DND-41 (cell line): ENCODE measurements at places on chromosomes 2 and 18.

DNA sequence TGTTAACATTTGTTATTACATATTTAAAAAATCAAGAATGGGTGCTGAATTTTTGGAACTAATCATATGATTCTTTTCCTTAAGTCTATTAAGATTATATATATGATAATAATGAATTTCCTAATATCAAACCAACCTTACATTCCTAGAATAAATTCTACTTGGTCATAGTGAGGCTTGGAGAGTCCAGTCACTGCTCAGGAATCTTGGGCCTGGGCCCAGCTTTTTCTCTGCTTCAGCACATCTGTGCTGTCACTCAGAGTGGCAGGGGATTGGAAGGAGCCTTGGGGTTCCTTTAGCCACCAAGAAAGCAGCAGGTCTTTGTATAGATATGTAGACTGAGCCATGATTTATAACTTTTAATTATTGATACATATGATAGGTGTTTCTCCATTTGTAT is 19.9 kb upstream of the ZAP70 start:
- DNase-seq: no peak

GRCh38 chr2:176692533-176692932 is 423.3 kb downstream of the MTX2 start:
- no peak for DNase-seq

DNA sequence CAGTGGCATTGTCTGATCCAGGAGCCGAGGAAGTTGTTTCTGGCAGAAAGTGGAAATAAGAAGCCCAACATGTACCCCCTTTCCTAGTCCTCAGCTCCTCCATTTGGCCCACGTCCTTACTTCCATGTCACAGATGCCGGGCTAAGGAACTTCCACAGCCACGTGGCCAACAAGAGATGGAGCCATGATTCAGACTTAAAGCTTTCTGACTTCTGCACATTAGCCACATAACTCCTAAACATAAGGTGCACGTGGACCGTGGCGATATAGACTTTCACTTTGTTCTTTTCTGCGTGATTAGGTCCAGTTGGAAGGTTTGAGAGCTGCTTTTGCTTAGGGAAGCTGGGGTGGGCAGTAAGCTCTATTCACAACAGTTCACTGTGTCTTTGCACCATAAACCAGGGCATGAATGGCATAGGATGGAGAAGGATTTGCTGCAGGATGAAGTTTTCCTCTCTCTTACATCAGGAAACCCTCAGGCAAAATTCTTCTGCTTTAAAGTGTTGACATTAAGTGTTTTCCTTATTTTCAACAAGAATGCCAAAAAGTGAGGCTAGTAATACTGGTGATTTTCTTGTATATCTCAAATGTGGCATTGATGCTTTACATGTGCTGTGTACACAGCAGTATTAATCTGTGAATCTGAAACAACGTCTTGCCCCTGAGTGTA is 61.2 kb upstream of the RBM44 start:
- DNase-seq: no peak

- DNase-seq: peak; percentile 5
Observed at GRCh38 chr2:153163055-153163454, 315.5 kb downstream of the RPRM start.

GRCh38 chr2:239831001-239831731 is 194.0 kb downstream of the NDUFA10 start:
- DNase-seq: no peak

DNA sequence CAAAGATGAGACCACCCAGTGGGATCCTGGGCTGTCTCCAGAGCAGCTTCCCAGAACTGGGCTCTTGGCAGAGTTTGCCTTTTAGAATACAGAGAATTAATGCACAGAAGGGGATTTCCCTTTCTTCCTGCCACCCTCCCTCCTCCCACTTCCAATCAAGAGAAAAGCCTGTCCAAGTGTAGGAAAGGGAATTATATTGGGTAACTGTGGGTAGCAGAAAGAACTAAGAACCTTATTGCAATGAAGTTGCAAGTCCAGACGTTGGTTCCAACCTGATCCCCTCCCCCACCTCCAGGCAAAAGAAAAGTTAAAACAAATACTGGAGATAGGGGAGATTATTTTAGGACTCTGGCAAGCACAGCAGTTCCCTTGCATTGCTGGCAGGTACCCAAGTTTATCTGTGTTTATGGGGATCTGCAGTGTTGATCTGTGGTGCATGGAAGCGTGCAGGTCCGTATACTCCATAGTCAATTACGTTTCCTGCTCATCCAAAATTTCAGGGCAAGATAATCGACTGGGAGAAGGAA is 114.3 kb downstream of the PRKCE start:
- DNase-seq: no peak

DNA sequence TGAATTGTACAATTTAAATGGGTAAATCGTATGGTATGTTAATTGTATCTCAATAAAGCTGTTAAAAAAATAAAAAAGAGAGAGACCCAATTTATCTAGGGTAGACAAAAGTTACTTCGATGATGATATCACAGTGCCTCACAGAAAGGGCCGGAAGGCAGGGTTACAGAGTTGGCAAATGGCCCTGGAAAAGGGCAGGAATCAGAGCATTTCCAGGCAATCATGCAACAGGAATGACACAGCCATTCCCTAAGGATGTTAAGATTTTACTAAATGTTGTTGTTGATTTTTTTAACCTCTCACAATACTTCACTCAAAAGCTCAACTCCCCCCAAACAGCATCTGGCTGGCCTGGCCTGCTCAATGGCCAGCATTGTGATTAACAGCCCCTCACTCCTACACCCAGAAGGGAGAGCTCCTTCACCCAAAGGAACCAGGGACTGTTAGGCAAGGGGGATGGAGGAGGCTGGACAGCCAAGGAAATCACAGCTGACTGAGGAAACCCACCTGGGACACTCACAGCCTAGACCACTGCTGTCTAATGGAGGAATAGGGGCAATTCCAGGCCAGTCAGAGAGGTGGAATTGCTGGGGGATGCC is 7.7 kb upstream of the SP100 start:
- DNase-seq: no peak

DNA sequence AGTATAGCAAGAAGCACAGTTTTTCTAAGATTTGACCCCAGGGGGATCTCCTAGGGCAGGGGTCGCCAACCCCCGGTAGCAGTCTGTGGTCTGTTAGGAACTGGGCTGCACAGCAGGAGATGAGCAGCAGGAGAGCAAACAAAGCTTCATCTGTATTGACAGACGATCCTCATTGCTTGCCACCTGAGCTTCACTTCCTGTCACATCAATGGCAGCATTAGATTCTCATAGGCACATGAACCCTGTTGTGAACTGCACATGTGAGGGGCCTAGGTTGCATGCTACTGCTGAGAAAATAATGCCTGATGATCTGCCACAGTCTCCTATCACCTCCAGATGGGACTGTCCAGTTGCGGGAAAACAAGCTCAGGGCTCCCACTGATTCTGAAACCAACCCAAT is 136.2 kb downstream of the RGPD3 start:
- DNase-seq: peak; percentile 64

- DNase-seq: no peak
Observed at GRCh38 chr2:41199334-41199733, 747.4 kb upstream of the SLC8A1 start.

DNA sequence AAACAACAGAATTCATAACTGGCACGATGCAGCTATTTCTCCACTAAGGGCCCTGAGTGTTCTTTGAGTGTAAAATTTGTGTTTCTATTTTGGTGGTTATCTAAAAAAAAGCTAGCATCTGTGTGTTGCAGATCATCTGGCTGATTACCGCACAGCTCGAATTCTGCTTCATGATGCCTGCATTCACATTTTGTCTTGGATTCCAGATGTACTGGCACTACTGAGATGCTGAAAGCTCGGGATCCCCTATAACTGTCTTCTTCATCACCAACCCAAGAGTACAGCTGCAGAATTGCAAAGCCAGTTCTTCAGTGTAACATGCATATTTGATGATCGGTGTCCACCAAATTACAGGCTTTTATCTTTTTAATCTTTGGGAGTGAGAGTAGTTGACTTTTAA is 51.6 kb upstream of the ZNF532 start:
- no peak for DNase-seq

DNA sequence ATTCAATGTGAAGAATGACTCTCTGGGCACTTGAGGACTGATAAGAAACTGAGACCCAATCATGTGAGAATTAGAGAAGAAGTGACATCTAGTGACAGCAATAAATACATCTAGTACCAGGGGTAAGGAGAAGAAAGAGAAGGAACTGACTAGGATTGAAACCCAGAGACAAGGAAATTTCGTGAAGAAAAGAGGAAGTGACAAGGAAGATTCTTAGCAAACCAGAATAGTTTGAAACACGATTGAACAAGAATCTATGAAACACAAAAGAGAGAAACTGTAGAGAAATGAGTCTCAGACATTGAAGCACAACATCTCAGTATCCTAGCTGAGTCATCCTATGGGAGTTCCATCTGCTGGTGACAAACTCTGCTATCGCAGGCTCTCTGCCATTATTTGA is 571.9 kb upstream of the PKDCC start:
- no peak for DNase-seq

DNA sequence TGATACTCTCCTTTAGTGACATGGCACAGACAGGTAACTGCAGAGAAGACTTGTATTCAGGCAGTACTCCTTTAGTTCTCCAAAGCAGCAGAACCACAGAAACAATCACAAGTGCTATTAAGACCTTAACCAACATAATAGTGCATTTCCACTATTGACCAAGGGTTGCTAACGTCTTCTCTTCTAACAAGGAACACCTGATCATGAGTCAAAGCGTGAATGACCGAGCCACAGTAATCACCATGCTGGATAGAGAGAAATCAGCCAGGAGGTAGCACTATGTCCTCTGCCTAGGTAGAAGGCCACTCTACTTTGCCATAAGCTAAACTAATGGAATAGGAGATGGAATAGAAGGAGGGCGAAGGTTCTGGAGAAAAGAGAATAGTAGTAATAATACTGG is 161.0 kb downstream of the ANKRD44 start:
- no peak for DNase-seq

DNA sequence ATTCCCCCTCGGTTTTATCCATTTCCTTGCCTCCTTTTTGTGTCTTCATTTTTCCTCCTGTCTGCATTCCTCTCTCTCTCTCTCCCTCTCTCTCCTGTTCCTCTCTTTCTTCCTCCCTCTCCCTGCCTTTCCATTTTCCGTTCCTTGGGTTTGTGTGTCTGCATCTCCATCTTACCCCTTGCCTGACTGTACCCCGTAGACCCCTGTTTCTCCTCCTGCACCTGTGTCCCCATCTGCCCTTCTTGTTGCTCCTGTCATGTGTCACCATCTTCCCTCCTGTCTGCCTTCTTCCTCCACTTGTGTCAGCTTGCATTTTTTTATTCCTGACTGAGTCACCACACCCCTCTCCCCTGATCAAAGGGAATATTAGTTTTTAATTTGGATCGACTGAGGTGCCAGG is 1.8 kb downstream of the CDK5R2 start:
- no peak for DNase-seq

- no peak for DNase-seq
Observed at GRCh38 chr2:235754357-235755207, 260.7 kb downstream of the AGAP1 start.

GRCh38 chr2:232795920-232796319 is 19.6 kb upstream of the KCNJ13 start:
- no peak for DNase-seq

DNA sequence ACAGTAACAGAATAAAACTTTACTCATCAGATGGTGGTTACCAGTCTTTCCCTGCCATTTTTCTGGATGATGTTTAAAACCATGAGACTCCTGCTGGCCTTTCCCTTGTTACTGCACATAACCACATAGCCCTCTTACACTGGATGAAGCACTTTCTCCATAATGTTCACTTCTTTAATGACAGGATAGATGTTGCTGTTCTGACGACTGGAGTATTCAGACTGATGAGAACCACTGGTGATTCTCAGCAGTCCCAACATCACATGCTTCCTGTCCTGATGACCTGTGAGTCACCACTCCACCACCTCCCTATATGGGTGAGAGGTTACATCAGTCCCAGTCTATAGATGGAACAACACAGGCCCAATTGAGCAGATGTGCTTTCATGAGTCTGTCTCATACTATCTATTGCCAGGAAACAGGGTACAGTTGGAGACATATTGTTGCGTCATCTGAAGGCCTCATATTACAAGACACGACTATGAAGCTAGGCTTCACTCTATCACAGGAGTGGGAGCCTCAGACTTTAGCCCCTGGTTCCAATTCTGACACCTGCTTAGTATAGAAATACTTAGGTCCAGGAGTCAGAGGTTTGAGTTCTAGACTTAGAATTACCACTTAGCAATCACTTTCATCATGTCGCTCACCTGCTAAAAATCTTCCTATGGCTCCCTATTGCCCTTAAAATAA is 145.7 kb upstream of the KLF7 start:
- no peak for DNase-seq
